Effector memory CD4-positive, alpha-beta T cell (primary cell): ENCODE measurements at places on chromosomes 1 and 21.

GRCh38 chr1:66521721-66522365 is 12.1 kb upstream of the SGIP1 start:
- no peak for DNase-seq

GRCh38 chr1:31624309-31624708 is 6.8 kb downstream of the HCRTR1 start:
- no peak for DNase-seq

- no peak for DNase-seq
Measured at GRCh38 chr1:14037101-14037847, 337.3 kb downstream of the PRDM2 start.

GRCh38 chr1:206761159-206761768 is 9.3 kb upstream of the IL19 start:
- DNase-seq = no peak

DNA sequence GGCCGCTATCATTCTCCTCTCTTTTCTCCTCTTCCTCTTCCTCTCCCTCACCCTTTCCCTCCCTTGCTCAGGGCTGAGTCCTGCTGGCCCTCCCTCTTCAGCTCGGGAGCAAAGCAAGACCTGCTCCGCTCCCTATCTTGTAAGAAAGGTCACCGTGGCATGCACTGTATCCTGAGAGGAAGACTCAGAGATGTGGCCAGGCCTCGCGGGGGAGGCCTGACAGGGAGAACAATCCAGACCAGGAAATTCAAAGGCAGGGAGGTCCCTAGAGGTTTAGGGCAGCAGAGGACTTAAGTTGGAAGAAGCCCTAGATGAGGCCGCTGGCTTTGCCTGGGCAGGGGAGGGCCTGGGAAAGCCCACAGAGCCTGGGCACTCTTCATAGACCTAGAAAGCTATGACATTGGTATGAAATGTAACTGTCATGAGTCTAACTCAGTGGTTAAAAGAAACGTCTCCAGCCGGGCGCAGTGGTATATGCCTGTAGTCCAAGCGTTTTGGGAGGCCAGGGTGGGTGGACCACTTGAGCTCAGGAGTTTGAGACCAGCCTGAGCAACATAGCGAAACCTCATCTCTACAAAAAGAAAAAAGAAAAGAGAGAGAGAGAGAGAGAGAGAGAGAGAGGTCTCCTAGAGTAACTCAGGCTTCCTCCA is 14.6 kb upstream of the PTAFR start:
- DNase-seq = no peak
